ENCODE measurements at places on chromosomes 3 and 15.
A peak's percentile ranks its signal among the peaks of the same experiment; 100 is the strongest.

- DNase-seq: no peak
Observed at GRCh38 chr3:52383446-52383845, 61.5 kb downstream of the SEMA3G start.

- no peak for DNase-seq
Observed at GRCh38 chr3:60755094-60755493, 496.2 kb downstream of the FHIT start.

- no peak for DNase-seq
Observed at GRCh38 chr3:65376426-65376825, 662.3 kb downstream of the MAGI1 start.

GRCh38 chr3:133962849-133963248, 66.9 kb downstream of the SLCO2A1 start:
- peak; percentile 75 for DNase-seq

GRCh38 chr3:115194476-115194875, 47.4 kb upstream of the ZBTB20 start:
- peak; percentile 4 for DNase-seq

- no peak for DNase-seq
Observed at GRCh38 chr3:39757307-39757706, 52.1 kb upstream of the MYRIP start.

DNA sequence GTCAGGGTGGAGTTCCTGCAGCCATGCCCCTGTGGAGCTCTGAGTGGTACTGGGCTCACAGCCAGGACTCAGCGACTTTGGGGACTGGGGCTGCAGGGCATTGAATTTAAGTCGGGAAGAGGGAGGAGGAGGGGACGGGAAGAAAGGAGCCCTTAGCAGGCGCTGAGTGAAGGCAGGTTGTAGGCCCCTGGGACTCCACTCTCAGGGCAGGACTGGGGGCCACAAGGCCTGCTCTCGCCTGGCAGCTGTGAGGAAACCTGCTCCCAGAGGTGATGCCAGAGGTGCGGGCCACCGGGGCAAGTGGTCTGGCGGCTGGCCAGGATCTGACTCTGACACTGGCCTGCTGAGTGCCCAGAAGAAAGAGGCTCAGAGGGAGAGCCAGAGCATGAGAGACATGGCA, 73.5 kb downstream of the EPHB3 start:
- DNase-seq: no peak

DNA sequence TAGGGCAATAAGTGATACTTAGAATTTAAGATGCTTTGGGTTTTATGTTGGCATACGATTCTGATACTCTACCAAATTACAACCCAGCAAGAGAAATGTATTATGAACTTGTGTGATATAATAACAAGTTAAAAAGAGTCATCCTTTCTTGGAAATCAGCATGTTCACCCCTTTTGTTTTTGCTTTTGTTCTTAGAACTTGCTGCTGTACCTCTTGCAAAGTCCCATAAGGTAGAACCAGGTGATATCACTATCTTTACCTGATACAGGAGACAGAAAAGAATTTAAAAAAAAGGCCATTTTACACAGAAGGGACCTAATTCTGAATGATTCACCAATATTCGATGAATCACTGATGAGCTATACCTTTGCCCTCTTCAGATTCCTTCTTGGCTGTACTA, 810.4 kb downstream of the FHIT start:
- no peak for DNase-seq

DNA sequence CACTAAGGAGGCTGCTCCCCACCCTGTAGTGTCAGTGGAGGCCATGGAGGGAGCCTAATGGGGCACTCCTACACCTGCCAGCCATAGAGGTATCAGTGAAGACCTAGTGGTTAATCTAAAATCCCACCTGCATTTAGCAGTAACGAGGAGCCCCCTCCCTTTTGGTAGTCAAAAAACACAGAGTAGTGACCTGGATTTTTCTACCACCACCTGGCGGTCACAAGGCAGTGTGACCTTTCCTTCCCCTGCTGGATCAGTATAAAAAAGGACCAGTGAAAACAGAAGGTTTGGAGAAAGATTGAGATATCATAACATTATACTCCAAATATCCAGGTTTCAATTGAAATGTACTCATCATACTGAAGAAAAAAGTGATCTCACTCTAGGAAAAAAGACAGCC, 241.2 kb downstream of the PYDC2 start:
- no peak for DNase-seq

- no peak for DNase-seq
Observed at GRCh38 chr15:73704869-73705645, 20.9 kb downstream of the CD276 start.

DNA sequence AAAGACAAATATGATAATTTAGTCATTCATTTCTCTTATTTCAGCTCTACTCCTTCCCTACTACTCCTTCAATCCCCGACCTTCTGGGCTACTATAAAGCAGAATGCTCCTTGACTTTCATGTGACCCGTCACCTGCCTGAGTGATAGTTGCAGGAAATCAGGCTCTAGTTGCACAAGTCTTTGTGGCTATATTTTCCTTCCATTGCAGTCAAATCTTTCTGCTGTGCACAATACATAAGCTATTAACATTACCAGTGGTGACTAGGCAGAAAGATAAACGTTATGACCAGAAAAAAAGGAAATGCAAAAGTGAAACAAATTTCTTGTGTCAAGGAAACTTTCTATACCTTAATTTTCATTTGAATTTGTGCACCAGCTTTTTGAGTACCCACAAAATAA, 2.3 kb downstream of the SUCNR1 start:
- DNase-seq: no peak

DNA sequence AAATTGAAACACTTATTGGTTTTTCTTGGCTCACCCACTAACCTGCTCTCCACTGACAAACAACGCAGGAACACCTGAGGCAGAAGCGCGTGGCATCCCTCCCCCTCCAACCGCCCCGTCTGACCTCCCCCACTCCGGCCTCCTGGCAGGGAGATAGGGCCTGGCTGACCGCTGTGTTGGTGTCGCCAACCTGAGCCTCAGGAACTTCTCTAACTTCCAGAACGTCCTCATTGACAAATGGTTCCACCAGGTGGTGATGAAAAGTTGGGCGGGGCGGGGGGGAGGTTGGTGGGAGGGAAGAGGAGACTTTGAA, 22.8 kb downstream of the IL17RD start:
- DNase-seq: no peak

DNA sequence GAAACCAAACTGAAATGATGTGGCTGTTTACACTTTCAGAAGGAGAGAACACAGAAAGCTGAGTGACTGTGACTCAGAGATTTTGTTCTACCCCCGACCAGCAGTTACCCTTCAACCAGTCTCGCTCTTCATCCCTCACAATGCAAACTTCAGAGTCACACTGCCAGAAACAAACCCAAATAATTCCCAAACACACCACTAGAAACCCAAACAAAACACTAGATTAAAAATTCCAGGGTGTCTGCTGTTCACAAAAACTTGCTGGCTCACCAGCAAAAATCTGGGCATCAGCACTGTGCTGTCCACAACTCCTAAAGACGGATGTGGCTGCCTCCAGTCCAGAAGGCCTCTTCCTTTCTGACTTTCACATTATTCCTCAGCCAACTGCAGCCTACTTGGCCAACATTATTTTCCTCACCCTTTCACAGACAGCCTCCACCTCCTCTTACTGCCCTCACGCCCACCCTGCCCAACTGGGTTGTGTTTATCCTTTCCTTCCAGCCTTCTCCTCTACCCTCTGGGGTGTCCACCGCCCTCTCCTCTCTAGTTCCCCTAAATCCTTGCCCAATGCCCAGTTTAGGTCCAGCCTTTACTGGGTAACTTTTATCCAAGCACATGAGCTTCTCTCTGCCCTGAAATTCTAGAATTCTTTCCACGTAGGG, 71.4 kb downstream of the MECOM start:
- no peak for DNase-seq

DNA sequence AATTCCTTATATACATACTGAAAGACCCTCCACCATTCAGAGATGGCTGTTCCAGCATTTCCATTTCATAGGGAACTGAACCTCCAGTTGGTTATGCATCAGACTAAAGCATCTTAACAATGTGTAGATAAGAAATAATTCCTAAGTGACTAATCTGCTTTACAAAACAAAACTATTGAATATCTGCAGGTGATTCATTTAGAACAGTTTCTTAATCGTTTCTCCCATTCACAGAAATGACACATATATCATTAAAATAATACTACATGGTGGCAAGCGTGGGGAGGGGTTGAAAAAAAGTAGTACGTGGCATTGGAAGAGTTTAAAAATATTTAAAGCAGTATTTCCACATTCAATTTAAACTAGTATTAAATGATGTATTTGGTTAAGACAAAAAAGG, 19.5 kb downstream of the COPS2 start:
- peak; percentile 54 for DNase-seq

GRCh38 chr3:190996181-190996775, 133.8 kb upstream of the GMNC start:
- DNase-seq: no peak

DNA sequence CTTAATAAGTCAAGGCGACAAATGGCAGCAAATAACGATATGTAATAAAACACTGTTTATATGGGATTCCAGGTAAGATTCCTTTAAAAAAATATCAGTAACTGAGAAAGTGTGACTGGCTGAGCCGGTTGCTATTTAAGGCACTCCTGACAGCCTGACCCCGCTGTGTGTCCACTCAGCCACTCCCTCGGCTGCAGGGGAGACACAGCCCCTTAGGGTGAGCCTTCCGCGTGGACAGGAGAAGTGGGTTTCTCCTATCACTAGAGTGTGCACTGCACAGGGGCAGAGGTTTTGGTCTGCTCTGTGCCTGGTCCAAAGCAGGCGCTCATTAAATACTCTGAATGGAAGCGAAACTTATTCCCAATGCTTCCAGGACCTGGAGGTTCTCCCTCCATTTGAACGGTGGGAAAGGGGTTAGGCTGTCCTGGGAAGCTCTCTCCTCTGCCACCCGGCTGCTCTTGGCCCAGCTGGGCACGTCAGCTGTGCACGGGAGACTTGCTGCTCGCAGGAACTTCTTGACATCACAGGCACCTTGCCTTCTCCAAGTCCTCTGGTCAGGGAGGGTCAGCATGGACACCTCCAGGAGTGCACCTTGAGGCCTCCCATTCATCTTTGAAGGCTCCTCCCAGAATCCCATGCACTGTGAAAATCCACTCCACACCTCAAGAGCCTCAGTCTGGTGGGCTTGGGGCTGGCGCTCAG, 43.3 kb upstream of the SLCO2A1 start:
- DNase-seq: no peak

GRCh38 chr3:11379238-11379823, 107.1 kb downstream of the ATG7 start:
- peak; percentile 53 for DNase-seq

GRCh38 chr3:126084768-126085180, 850 bp upstream of the SLC41A3 start:
- no peak for DNase-seq

DNA sequence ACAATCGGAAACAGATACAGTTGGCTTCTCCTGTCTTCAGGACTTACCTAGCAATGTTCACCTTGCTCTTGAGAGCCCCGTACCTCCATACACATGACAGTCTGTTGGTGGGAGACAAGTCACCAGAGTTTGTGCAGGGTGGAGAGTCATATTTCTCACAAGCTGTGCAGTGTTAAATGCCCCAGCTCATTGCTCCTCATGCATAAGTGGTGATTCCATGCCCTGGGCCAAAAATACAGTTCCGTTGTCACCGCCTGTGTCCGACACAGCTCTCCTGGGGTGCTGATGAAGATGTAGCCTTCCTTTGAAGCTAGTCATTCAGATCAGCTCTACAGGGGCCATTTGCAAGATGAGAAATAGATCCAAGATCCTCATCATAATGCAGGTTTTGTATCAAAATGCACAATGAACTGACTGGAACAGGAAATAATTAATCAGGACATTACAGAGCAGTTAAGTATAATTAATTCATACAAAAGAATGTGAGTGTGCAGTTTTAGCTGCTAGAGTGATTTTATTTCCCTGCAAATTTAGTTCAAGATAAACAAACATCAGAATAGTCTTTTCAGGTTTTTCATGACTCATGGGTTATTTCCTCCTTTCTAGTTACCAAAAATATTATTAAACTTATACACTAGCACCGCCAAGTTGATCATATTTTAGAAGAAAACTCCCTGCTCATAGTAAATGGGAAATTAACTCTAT, 66.5 kb downstream of the CD47 start:
- DNase-seq: no peak

DNA sequence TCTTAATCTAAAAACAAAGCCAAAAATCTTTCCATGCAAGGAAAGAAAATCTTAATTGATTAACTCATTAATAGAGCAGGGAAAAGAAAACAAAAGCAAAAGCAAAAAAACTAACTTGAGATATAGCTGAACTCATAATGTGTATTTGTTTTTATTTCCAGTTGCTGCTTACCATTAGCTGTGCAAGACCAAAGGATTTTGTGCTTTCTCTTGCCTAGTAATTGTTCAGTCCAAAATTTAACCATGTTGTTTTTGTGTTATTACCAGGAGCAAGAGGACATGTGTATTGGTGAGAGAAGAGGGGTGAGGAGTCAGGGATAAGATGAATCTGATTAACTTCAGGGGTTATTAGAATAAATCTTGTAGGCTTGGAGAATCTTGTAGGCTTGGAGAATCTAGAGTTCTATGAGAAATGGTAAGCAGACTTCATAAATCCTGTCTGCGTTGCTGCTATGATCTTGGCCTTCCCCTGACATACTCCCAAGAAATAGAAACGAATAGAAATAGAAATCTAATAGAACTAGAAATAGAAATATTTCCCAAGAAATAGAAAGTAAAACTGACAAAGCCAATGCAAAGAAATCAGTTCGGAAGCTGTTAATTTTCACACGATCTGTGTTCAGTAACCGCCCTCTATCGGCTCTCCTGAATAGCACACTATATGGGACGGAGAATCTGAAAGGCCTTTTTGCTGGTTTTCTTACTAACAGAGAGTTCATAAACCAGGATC, 72.6 kb upstream of the TNFSF10 start:
- DNase-seq: peak; percentile 24

DNA sequence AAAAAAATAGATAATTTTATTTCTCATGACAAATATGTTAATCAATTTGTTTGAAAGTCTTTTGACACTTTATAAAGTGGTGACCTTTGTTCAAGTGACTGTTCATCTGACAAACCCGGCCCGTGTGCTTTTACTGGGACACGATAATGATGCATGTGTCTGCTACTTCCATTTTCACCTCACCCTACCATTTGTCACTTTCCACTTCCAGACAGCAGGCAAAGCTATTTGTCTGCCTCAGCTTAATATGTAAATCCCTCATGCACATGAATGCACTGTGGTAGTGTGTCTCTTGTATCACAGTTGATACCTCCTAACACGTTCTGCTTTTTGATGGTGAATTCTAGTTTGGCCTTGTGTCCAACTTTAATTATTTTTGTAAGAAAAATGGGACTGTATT, 204.3 kb downstream of the BBX start:
- no peak for DNase-seq

- DNase-seq: no peak
Observed at GRCh38 chr3:149947231-149947630, 23.5 kb downstream of the PFN2 start.

GRCh38 chr3:187804120-187804744, 59.0 kb upstream of the BCL6 start:
- no peak for DNase-seq

GRCh38 chr3:39280571-39280970, 735 bp upstream of the CX3CR1 start:
- no peak for DNase-seq

- no peak for DNase-seq
Observed at GRCh38 chr15:29074045-29074444, 188.3 kb downstream of the APBA2 start.

Data from fibroblast of skin of left quadriceps (primary cell).